Renal pelvis (tissue), 12 donors: ENCODE measurements at places on chromosomes 5 and 9. TPM values are rescaled to one million over a fixed set of nuclear protein-coding genes. Genes with fewer than 3 reads are reported as not detected.

Gene PDCD1LG2
- polyA plus RNA-seq = 0.09 TPM

Gene ADAMTS16
- 80.2 TPM for polyA plus RNA-seq

Gene SAXO1
- 0.14 TPM for polyA plus RNA-seq

Gene PPIP5K2
- polyA plus RNA-seq = 85.6 TPM

Gene SLC45A2
- 1.1 TPM for polyA plus RNA-seq

Gene IL4
- polyA plus RNA-seq = not detected

Gene GABRA6
- not detected for polyA plus RNA-seq

Gene CAST
- 134 TPM for polyA plus RNA-seq

Gene ZFP37
- 9.6 TPM for polyA plus RNA-seq

Gene HRH2
- polyA plus RNA-seq = 3.1 TPM

Gene INSYN2B
- polyA plus RNA-seq = 1.7 TPM

Gene AIF1L
- polyA plus RNA-seq = 332 TPM

Gene INSL4
- polyA plus RNA-seq = not detected

Gene CSF2
- not detected for polyA plus RNA-seq

GRCh38 chr9:14136646-14137370 lies 177.1 kb downstream of the NFIB start:
- no peak for DNase-seq

- DNase-seq = peak; percentile 8
Observed at GRCh38 chr5:155839251-155840037, 487.5 kb upstream of the SGCD start.

DNA sequence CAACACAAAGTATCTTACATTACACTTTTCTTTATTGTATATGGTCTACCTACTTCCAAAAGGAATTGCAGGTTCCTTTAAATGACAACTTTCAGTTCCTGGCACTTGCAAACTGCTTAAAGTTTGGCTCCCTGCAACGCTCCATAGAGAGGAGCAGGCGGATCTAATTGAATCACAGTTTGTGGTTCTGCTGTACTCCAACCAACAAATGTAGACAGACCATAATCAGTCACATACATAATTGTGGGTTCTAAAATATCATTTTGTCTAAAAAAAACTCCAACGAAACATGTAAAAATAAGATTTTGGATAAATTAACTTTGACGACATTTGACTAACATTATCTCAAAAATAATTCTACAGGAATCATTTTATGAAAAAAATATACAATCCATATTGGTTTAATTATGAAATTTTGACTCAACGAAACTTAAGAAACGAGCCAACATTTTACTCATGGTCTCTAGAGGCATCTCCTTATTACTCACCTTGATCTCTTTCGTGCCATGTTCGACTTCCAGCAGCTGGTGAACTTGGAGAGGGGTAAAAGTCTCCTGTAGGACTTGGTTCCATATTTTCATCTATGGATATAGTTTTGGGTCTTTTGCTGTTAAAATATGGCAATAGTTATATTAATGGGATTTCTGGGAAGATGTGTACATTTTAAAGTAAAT lies 167.6 kb downstream of the NFIB start:
- no peak for DNase-seq

GRCh38 chr9:78235762-78236550 lies at the start of gene CEP78:
CEP78 (plus strand) TSS chr9:78236075; CDS start chr9:78236351, 276 bp downstream.
- peak; percentile 94 for DNase-seq

DNA sequence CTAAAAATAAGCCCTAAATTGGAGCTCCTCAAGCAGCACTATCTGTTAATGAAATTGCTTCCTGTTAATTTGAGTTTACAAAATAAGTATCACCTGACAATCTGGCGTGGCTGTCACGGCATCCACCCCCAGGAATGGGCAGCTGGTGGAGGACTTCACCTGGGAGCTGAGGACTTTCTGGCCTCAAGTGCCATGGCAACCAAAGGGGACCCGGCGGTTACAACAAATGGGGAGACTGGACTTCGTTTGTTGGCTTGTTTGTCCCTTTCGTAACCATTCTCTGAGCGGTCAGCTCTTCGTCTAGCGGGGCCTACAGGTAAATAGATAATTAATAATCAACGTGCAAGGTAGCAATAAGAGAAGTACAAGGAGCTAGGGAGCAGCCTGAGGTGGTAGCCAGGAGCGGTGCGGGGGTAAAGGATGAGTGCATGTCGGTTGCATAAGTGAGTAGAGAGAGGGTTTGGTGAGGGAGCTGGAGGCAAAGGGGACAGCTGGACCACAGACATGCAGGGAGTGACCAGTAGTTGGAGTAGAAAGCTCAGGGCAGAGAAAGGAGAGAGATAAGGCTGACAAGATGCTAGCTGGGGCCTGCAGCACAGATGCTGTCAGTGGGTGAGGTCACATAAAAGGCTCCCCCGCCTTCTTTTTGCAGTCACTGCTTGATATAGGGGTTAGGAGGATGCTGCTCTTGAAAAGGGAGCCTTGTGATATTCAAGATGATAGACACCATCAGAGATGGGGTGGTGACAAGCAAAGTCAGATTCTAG lies 62.5 kb downstream of the HSPA4 start:
- DNase-seq = no peak

DNA sequence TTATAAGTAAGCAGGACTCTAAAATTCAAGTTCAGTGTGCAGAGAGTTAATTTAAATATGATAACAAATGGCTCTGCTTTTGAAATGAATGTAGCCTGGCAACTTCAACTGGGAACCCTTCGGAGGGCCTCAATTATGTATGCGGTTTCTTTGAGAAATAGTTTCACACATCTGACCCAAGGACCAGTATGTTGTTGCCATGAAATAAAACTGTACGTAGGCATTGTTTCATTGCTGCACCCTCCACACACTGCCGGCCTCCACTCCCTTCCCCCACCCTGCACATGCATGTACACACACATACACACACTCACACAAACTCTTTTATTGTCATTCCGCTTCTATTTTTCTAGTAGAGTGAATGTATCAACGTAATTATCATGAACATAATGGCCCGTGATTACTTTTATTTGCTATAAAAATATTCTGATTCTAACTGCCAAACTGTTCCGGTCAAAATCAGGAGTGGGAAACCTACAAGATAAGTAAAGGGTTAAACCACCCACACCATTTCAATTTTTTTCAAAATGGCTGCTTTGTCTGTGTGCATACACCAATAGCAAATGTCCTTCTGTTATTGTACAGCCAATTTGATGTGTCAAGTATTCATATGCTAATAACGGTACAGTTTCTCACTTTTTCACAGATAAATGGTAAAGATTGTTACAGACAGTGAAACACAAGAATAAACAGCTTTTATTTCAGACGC lies 215.5 kb upstream of the TMEM161B start:
- no peak for DNase-seq

GRCh38 chr9:83554278-83554677 lies 16.1 kb upstream of the FRMD3 start:
- no peak for DNase-seq

DNA sequence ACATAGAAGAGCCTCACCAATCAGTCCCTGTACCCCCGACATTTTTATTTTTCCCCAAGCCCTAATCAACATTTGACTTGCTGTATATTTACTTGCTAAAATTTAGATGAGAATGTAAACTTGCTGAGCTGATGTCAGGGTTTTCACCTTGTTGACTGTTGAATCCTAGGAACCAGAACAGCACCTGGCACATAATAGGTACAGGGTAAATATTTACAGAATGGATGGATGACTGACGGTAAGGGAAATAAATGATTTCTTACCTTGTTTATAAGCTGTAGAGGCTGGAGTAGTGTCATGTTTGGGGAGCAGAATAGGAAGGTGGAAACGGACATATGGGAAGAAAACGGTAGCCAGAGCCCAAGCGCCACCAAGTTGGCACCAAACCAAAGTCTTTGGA lies 107.0 kb upstream of the NUDT12 start:
- DNase-seq = no peak

DNA sequence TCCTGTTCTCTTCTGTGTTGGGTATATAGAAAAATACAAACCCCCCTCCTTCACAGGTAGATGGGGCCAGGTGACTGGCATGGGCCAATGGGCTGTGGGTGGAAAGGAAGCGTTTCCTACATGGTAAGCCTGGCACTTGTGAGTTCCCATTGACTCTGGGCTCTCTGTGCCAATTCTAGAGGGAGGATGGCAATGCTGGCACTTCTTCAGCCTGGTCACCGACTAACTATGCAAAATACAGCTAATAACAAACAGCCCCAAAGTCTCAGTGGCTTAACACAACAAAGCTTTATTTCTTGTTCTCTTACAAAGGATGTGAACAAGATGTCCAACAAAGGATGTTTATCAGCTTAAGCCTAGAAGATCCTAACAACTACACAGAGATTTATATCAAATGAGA lies 258.1 kb downstream of the SYK start:
- DNase-seq = no peak

- no peak for DNase-seq
Observed at GRCh38 chr5:50415912-50416311, 25.2 kb downstream of the EMB start.

DNA sequence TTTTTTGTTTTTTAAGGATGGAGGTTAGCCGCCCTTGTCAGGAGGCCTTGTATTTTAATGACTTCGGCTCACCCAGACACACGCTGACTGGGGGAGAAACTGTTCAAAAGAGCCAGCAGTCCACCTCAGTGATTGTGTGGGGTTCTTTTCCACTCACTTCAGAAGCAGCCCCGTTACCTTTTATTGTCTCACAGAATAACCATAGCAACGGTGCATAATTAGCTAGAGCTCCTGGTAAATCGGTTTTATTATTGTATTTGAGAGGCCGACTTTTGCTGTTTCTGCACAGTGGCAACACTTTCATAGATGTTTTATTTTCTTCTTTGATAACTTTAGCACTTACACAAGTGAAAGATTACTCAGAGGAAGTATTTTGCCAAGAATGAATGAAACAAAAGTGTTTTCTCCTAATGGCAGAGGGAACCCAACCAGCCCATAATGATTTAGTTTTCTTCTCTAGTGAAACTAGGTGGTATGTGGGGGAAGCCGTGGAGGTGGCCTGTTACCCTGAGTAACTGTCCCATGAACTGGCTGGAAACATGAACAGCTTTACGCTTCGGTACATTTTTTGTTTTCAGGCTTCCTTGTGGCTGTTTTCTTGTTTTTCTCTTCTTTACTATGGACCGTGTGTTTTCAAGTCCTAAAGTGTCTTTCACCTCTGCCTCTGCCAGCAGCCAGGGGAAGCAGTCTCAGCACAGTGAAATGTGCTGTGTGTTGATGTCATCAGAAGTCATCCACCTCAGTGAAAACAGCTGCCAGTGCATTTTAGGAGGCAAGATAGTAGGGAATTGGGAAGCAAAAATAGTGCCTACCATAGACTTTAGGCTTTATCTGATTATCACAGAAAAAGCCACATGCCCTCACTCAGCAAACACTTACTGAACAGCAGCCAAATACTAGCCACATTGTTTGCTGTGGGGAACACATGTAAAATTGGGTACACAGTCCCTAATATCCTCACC lies 414.7 kb downstream of the KDM4C start:
- DNase-seq = no peak

- DNase-seq = peak; percentile 34
Observed at GRCh38 chr9:21559402-21560280, 77.5 kb upstream of the IFNE start.

- DNase-seq = no peak
Observed at GRCh38 chr9:108191065-108191464, 664.7 kb downstream of the ACTL7B start.

DNA sequence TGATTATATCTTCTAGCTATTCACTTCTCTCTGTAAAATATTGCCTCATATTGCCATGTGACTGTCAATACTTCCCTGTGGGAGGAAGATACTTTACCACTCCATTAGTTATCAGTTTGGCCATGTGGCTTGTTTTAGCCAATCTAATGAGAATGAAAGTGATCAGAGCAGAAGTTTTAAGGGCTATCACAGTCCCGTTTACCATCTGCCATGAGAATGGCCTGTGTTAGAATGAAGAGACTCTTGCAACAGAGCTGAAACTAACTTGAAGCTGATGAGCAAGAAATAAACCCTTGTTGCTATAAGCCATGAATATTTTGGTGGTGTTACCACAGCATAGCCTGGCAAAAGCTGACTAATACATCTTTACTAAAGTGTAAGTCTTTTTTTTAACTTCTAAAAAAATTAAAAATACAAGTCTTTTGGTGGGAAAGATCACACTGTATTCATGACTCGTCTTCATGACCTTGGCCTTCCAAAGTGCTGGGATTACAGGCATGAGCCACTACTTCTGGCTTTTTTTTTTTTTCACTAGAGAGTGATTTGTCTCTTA lies 68.0 kb upstream of the CTNNA1 start:
- DNase-seq = no peak

- no peak for DNase-seq
Observed at GRCh38 chr9:100216178-100216787, 117.2 kb downstream of the INVS start.

GRCh38 chr5:67187006-67187715 lies 9.4 kb downstream of the CD180 start:
- no peak for DNase-seq

GRCh38 chr5:158423623-158424200 lies 564.8 kb upstream of the CLINT1 start:
- peak; percentile 47 for DNase-seq

DNA sequence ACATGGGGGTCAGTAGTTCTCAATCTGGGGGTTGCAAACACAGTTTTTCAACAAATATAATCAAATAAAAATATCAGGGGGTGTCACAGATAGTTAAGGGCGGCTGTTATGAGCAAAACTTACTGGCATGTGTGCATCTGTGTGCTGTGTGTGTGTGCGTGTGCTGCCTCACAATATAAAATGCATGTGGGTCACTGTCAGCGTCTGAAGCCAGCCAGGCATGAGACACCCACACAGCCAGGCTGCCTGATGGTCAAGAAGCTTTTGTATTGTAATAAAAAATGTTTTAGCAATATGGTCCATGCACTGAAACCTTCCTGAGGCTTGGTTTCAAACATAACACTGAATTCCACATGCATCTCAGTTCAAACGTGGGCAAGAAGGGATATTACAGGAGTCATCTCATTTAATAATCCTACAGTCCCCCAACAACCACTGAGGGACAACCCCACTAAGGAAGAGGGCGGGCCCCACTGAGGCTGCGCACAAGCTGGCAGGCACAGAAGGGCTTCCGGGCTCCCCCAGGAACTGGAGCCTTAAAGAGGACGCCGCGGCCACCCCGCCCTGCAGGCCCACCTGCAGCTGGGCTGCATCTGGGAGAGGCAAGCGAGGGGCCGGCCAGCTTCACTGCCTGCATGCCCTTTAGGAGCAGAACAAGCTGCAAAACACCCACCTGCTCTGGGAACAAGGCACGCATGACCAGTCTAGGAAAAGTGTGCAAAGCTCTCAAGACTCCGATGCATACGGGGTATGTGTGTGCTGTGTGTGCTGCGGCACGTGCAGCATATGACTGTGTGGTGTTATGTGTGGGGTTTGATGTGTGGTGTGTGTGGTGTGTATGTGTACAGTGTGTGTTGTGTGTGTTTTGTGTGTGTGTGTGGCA lies 14.1 kb downstream of the SEMA4D start:
- DNase-seq = no peak

DNA sequence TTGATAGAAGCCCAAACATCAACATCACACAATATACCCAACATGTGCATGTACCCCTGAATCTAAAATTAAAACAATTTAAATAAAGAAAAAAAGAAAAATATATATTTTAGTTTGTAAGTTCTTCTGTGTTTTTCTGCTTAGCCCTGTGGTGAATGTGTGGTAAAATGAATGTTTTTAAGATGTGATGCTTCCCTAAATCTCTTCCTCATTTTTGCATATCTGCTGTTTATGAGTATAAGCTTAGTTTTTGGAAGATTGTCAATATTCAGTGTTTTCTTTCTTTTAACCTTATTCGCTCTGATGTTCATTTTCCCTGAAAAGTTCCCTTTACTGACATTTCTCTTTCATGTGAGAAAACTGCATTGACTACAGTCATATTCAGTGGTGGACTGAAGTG lies 44.4 kb upstream of the DAB2 start:
- DNase-seq = no peak

- no peak for DNase-seq
Observed at GRCh38 chr9:131482343-131483006, 20.2 kb upstream of the POMT1 start.

GRCh38 chr5:6162175-6162574 lies 216.2 kb downstream of the MED10 start:
- DNase-seq = no peak
